LHCN-M2 (cell line): ENCODE measurements at places on chromosomes 1 and 21. TPM values are rescaled to one million over a fixed set of nuclear protein-coding genes. Genes with fewer than 3 reads are reported as not detected.

GRCh38 chr1:115814685-115815398 is 26.1 kb downstream of the NHLH2 start:
- no peak for DNase-seq

DNA sequence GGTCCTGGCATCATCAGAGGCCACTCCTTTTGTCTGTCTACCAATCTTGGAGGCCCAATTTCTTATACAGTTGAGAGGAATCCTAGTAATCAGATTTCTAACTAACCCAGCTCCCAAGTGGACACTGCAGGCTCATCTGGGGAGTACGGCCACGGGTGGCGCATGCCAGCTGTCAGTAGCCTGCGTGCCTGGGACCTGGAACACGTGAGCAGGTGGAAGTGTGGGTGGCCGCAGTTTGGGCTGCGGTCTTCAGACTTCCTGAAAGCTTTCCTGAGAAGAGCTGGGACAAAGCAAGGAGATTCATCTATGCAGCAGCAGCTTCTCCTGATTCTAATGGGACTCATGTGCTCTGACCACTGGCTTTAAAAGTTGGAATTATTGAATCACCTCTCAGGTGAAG is 12.4 kb downstream of the ADORA3 start:
- no peak for DNase-seq

The CGN gene
- 0.06 and 0.34 TPM in 2 replicates for total RNA-seq

DNA sequence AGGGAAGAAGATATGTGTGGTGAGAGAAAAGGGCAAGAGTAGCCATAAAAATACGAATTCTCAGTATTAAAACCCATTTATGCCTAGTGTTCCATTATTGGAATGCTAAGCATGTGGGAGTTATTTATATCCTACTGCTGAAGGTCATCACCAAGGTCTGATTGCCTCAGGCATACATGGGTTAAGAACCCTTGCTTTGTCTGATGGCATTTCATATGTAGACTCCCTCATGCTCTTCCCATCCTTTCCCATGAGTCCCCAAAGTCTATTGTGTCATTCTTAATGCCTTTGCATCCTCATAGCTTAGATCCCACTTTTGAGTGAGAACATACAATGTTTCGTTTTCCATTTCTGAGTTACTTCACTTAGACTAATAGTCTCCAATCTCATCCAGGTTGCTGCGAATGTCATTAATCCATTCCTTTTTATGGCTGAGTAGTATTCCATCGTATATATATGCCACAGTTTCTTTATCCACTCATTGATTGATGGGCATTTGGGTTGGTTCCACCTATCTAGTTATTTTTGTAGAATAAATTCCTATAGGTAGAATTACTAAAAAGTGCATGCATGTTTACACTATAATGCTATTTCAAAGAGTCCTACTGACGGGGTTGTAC is 172.5 kb downstream of the DYRK1A start:
- DNase-seq = peak; percentile 6

DNA sequence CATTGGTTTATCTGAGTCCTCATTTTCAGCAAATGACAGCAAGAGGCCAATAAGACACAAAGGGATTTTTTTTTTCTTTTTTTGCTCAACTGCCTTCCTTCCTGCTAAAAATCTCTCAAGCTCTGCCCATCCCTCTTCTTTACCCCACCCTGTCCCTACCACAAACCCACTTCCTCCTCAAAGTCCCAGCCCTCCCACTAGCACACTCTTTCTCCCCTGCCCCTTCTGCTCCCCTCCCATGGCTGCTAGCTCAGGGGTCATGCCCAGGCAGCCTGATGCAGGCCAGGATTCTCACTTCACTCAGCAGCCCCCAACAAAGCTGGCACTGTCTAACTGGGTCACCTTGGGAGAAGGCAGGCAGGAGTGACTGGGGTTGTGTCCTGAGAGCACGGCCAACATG is 28.8 kb upstream of the PPP2R5A start:
- no peak for DNase-seq

The SMIM12 gene
- total RNA-seq = 36.4 and 37.5 TPM in 2 replicates

- DNase-seq = no peak
Observed at GRCh38 chr1:67085326-67085725, 31.4 kb upstream of the SLC35D1 start.

The KIRREL1 gene
- total RNA-seq = 78.8 and 79.9 TPM in 2 replicates

The DENND2C gene
- 4.1 and 4.6 TPM in 2 replicates for total RNA-seq

DNA sequence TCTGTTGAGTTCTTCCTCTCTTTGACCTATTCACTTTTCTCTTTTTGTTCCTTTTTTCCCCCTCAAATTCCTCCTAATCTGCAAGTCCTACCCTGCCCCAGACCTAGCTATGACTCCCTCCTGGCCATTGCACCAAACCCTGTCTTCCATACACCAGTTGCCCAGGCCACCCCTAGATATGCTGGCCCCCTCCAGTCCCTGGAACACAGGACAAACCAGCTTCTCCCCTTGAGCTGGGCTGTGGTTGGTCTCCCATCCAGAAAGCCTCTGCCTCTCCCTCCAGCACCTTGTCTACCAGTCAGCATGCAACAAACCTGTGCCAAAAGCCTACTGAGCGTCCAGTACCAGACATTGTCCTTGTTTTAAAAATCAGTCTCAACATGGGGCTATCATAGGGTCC is 59.4 kb downstream of the ELK4 start:
- DNase-seq = no peak

- DNase-seq = no peak
Observed at GRCh38 chr1:37703061-37703460, 10.7 kb downstream of the CDCA8 start.

GRCh38 chr1:35573198-35574124 is at the start of gene TFAP2E:
Gene TFAP2E (plus strand): TSS chr1:35573314. CDS start chr1:35573578, 264 bp downstream.
- peak; percentile 35 for DNase-seq

GRCh38 chr1:219401724-219402625 is 210.9 kb downstream of the ZC3H11B start:
- DNase-seq = no peak

DNA sequence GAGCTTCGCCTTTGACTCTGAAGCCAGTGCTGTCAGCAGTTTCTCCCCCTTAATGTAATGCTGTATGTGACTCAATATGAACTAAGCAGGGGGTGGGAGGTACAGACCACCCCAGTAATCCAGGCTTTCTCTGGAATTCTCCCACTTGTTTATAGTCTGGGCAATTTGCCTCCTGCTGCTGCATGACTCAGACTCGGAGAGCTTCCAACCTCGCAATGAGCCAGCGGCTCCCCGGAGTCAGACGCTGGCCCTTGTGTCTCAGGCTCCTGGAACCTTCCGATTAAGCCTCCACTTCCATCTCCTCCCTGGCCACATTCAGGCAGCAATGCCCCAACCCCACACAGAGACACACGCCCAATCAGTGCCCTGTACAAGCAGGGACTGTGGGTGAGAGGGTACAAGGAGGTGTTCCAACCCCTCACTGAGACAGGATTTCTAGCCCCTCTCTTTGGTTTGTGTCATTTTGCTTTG is 471.7 kb upstream of the VAMP3 start:
- peak; percentile 98 for DNase-seq
